ENCODE measurements at places on chromosomes 16 and 17.

GRCh38 chr17:46942441-46943217, 19.7 kb downstream of the GOSR2 start:
- peak; percentile 12 for DNase-seq

- no peak for DNase-seq
Observed at GRCh38 chr16:11613381-11614303, 26.9 kb upstream of the LITAF start.

DNA sequence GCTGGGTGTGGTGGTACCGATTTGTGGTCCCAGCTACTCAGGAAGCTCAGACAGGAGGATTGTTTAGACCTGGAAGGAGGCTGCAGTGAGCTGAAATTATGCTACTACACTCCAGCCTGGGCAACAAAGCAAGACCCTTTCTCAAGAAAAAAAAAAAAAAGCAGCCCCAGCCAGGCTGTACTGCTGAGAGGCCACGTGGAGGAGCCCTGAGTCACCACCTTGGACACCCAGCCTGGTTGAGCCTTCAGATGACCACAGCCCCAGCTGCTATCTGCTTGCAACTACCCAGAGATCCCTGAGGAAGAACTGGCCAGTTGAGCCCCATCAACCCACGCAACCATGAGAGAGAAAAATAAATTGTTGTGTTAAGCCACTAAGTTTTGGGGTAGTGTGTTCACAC, 23.6 kb upstream of the GPRC5C start:
- DNase-seq, result no peak

DNA sequence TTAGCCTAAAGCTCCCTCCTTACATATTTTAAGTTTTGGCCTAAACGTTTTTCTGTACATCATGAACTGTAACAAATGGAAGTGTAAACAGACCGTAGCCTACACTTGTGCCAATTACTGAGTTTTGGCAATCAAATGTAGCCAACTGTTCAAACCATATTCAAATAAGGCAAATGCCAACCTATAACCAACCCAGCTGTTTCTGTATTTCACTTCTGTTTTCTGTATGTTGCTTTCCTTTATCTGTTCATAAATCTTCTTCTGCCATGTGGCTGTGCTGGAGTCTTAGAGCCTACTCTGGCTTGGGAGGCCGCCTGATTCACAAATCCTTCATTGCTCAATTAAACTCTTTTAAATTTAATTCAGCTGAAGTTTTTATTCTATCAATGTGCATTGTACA, 6.9 kb upstream of the C16orf78 start:
- DNase-seq, result no peak

- DNase-seq, result no peak
Observed at GRCh38 chr16:58280846-58281301, 14.0 kb downstream of the PRSS54 start.

- DNase-seq, result no peak
Observed at GRCh38 chr17:823501-823902, 41.3 kb downstream of the MRM3 start.

DNA sequence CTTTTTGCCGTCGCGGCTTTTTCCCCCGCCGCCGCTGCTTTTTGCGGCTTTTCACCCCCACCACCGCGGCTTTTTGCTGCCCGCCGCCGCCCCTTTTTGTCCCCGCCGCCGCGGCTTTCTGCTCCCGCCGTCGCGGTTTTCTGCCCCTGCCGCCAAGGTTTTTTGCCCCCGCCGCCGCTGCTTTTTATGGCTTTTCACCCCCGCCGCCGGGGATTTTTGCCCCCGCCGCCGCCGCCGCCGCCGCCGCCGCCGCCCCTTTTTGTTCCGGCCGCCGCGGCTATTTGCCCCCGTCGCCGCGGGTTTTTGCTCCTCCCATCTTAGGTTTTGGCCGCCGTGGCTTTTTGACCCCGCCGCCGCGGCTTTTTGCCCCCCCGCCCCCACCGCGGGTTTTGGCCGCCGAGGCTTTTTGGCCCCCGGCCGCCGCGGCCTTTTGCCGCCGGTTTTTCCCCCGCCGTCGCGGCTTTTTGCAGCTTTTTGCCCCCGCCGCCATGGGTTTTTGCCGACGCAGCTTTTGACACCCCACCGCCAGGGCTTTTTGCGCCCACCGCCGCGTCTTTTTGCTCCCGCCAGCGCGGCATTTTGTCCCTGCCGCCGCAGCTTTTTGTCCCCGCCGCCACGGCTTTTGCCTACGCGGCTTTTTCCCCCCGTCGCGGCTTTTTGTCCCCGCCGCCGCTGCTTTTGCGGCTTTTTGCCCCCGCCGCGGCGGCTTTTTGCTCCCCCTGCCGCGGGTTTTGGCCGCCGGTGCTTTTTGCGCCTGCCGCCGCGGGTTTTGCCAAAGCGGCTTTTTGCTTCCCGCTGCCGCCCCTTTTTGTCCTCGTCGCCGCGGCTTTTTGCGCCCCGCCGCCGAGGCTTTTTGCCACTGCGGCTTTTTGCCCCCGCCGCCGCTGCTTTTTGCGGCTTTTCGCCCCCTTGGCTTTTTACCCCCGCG, 519.4 kb upstream of the WSB1 start:
- DNase-seq, result no peak

- no peak for DNase-seq
Observed at GRCh38 chr16:66910175-66910940, 8.3 kb downstream of the CDH16 start.

DNA sequence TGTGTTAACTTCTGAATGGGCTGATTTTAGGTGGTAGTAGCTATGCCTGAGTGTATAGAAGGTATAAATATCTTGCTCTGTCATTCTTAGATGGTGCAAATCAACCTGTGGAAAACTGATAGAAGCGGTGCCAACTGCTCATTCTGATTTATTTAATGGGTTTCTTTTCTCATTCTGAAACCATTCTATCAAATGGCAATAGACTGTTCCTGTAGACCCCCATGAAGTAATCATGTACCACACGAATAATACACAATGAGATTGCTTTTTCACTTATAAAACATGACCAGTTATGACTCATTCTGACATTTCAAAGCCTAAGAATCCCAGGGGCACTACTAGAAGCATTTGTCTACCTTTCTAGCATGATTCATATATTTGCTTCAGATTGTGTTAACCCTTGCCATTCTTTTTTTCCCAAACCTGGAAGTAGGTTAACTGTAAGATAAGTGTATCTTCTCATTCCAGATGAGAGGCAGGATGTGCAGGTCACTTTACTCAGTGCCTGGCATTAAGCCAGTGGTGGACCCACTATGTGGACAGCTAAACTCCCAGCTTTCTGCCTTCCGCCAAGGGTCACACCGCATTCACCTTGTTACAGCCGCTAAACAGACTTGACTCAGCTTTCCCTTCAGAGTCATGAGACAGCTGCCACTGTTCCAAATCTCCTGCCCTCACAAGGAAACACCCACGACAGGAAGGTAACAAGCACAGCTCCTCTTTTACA, 16.4 kb upstream of the SLC16A11 start:
- no peak for DNase-seq

Measured in activated CD4-positive, CD25-positive, alpha-beta regulatory T cell (primary cell).